ENCODE measurements at places on chromosomes 7 and 10. TPM values are rescaled to one million over a fixed set of nuclear protein-coding genes. Genes with fewer than 3 reads are reported as not detected.

DNA sequence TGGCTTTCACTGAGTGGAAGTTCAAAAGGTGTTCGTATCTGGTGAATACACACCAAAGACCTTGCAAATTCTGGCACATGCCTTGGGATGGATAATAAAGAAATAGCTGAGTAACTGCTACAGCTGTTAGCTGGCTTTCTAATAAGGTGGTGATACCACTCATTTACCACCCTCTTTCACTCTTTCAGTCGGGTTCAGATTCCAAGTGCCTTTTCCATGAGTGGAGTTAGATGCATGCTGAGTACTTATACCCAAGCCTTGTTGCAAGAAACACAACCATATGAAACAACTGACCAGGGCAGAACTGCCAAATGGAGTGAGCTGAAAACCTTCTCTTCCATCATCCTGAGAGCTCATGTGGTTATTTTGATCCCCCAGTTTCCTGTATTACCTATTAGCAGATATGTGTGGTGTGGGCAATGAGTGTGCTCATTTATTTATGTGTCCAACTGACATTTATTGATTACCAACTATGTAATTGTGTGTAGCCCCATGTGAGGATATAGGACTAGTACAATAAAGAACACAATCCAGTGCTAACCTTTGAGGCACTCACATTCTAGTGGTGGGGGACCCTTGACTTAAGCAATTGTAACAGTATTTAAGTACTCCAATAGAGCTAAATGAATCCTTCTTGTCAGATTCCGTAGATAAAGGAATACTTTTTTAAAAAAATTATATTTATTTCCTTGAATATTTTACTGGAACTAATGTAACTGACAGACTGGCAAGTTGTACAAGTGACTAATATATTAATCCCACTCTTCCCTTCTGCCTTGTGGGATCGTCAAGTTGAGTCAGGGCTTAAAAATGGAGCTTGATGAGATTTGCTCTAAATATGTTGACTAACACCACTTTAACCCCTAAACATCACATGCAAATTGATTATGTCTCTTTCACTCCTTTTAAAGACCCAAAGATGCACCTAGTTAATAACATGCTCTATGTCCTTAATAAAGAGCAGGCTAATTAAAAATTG lies 124.7 kb downstream of the ARID5B start:
- no peak overlapping the region for H3K4me3 ChIP-seq
- peaks cover 11% of the 10 kb centered on the region for H3K36me3 ChIP-seq
- H3K27ac ChIP-seq, result peak overlapping the region; percentile 3
- peaks cover 27% of the 10 kb centered on the region for H3K4me1 ChIP-seq
- no peaks in the 10 kb centered on the region for H3K27me3 ChIP-seq

- DNase-seq, result no peak
- no peaks in the 10 kb centered on the region for H3K27me3 ChIP-seq
Measured at GRCh38 chr10:62183442-62183841, 85.2 kb downstream of the RTKN2 start.

DNA sequence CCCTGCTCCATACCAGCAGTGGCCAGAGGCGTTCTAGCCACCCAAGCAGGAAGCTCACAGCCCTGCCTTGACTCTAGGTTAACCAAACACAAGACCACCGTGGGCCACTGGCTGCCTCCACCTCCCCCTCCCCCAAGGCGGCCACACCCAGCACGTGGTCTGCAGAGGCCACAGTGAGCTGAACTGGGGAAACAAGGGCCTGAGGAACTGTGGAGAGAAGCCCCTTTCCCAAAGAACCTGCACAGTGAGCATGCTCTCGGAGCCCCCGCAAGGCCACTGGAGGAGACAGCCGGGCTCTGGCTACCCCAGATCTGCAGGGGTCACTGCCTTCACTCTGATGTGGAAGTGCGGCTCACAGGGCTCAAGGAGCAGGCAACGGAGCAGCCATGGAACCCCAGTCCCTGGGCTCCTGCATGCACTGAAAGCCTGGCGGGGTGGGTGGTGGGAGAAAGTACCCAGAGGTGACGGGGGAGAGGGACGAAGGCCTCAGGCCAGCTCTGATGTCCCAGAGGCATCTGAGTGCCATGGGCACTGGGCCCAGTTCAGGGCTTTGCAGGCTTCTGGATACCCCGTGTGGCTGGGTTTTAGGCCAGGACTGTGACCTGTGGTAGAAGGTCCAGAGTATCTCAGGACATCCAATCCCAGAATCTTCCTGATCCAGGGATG lies 189.2 kb downstream of the EBF3 start:
- no peaks in the 10 kb centered on the region for H3K4me1 ChIP-seq
- H3K36me3 ChIP-seq, result no peaks in the 10 kb centered on the region
- H3K4me3 ChIP-seq, result no peak overlapping the region
- no peak for DNase-seq
- H3K27me3 ChIP-seq, result no peaks in the 10 kb centered on the region
- H3K27ac ChIP-seq, result no peak overlapping the region

The VWC2 gene
- not detected for total RNA-seq
